ENCODE measurements at places on chromosomes 1 and 21. TPM values are rescaled to one million over a fixed set of nuclear protein-coding genes. Genes with fewer than 3 reads are reported as not detected.
A peak's percentile ranks its signal among the peaks of the same experiment; 100 is the strongest.

DNA sequence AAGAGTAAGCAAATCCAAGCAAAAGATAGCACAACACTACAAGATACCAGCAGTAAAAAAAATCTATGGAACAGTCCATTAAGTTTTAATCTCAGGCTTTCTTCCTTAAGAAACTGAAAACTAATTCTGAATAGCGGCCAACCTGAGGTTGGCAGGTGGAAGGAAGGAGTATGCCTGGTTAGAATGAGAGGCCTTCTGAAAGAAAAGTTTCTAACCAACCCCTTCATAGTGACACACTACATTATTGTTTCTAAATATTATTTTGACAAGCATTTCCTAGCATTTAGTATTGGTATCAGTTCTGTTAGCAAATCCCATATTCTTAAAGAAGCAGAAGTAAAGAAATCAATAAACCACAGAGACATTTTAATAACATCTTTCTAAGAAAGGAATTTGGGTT is 205.7 kb upstream of the PTBP2 start:
- DNase-seq, result no peak

DNA sequence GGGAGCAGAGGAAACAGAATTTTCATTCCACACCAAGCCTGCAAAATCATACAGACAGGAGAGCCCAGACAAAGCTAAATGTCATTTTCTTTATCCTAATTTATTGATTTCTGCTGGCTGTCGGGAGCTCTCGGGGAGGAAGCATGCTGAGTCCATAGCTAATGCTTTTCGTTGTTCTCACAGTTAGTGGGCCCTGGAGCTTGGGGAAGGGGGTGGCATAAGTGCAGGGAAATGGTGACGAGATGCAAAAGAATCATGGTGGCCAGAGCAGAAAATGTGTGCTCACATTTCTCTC is 202.4 kb downstream of the TOMM20 start:
- no peak for DNase-seq

- DNase-seq, result no peak
Observed at GRCh38 chr1:7250176-7250575, 464.9 kb downstream of the CAMTA1 start.

Gene NCMAP
- total RNA-seq, result 0.98 TPM

- no peak for DNase-seq
Observed at GRCh38 chr1:179129702-179130473, 48.0 kb downstream of the TOR3A start.

DNA sequence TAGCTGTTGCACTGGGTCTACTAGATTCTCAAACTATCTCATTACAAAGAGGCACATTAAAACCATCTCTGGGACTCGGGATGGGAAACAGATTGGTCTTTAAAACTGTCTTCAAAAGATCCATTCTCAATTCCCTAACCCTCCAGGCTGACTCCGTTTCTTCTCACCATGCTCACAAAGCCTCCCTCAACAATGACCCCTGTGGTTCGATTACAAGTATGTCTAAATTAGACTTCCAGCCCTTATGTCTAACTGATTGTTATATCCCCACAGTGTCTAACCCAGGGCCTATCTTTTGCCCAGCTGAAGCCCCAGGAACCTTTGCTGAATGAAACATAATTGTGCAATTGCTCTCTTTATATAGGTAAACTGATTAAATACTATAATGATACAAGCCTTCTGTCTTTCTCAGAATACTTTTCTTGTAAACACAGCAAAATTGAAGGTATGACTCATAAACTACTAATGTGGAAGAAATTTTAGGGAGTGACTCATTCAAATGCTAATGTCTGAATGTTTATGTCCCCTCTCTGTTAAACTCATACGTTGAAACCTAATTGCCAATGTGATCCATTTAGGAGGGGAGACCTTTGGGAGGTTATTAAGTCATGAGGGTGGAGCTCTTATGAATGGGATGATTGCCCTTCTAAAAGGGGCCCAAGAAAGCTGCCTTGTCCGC is 65.6 kb upstream of the DAB1 start:
- no peak for DNase-seq

GRCh38 chr1:234345237-234345636 is 28.0 kb upstream of the COA6 start:
- no peak for DNase-seq

- DNase-seq, result no peak
Observed at GRCh38 chr1:199399996-199400724, 627.4 kb upstream of the NR5A2 start.

Gene LRRC8B
- 11.5 TPM for total RNA-seq

GRCh38 chr21:42343556-42343955 is 7.2 kb downstream of the TFF2 start:
- no peak for DNase-seq

Gene PGLYRP4
- total RNA-seq, result not detected

Gene C1orf167
- total RNA-seq, result not detected

DNA sequence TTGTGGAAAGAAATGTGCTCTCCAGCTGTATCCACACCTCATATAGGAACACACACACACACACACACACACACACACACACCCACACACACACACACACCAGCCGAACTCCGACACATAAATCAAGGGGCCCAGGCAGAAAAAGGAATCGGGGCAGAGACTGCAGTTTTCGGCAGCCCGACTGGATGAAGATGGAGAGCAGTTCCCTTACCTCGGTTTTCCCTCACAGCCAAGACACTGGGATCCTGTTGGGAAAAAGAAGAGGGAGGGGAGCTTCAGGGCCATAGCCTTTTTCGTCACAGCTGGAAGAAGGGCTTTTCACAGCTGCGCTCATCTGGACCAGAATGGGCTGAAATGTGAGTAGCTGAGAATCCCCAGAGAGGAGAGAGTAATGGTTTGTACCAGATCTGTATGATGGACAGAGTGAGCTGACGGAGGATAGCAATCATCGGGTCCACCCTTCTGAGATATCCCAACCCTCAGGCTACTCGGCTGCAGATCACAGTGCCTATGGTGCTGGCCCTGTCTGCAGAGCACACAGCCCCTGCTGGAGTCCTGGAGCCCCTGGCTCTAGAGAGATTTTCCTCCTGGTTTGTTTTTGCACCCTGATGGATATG is 37.7 kb downstream of the PIK3C2B start:
- no peak for DNase-seq

- DNase-seq, result no peak
Observed at GRCh38 chr1:111174070-111174469, 26.4 kb downstream of the DENND2D start.

- DNase-seq, result no peak
Observed at GRCh38 chr1:164058198-164058597, 500.8 kb upstream of the PBX1 start.

Gene GPR37L1
- total RNA-seq, result not detected

GRCh38 chr1:215267495-215267894 is 185.0 kb downstream of the KCNK2 start:
- DNase-seq, result no peak

Gene CAMK1G
- total RNA-seq, result 0.16 TPM

DNA sequence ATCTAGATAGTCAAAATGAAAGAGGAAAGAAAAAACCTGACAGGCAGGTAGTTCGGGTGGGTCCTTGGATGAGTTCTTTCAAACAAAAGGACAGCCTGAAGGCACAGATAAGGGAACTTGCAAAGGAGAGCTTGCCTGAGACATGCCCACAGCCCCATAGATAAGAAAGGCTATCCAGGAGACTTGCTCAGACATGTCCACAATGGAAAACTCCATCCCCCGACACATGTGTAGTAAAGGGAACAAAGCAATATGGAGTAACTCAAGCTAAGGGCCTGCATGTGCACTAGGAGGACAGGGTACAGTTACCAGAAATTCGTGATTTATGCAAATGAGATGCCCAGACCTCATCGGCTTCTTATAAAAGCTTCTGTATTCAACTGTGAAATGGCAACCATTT is 281.5 kb downstream of the NEGR1 start:
- no peak for DNase-seq

GRCh38 chr1:240998441-240999015 is 358.5 kb downstream of the RGS7 start:
- DNase-seq, result no peak

- DNase-seq, result no peak
Observed at GRCh38 chr1:92478393-92478792, 8.3 kb downstream of the GFI1 start.

DNA sequence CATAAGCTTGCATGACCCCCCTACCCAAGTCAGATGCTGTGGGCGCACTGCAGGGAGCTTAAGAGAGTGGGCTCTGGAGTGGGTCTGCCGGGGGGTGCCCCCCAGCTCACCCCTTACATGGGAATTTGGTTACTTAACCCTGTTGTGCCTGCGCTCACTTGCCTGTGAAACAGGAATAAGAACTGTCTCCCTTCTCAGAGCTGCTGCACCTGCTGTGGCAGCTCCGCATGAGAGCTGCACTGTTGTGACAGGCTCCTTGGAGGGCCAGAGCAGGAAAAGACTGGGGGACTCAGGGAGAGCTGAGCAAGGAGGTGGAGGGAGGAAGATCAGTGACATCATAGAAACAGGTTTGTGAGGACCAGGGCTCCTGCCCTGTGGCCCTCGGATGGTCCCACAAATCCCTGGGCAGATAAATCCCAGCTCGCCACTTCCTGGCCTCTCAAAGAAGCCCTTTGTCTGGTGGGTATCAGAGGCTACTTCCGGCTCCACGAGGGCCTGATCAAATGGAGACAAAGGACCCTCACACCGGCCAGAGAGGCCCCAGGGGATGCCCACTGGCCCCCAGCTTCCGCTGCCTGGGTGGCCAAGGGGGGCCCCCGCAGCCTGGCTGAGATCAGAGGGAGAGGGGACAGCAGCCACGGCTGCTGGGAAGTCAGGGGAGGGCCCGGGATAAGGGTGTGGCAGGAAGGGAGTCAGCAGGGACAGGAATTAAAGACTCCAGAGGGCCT is 28.9 kb upstream of the LAPTM5 start:
- DNase-seq, result no peak

Gene AMY2A
- not detected for total RNA-seq

GRCh38 chr1:248751635-248752034 is 3.9 kb downstream of the LYPD8 start:
- DNase-seq, result no peak

Gene KRTAP7-1
- total RNA-seq, result not detected

- no peak for DNase-seq
Observed at GRCh38 chr1:109197158-109198042, 16.3 kb upstream of the SARS1 start.

- no peak for DNase-seq
Observed at GRCh38 chr1:89779151-89779940, 41.5 kb upstream of the LRRC8D start.

Gene IFFO2
- 34.4 TPM for total RNA-seq

DNA sequence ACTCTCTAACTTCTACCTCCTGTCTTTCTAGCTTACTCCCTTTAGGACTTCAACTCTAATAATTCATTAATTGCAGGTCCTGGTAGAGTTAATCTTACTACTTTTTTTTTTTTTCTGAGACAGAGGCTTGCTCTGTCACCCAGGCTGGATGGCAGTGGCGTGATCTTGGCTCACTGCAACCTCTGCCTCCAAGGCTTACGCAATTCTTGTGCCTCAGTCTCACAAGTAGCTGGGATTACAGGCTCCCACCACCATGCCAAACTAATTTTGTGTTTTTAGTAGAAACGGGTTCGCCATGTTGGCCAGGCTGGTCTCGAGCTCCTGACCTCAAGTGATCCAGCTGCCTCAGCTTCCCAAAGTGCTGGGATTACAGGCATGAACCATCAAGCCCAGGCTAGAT is 15.7 kb downstream of the BTBD8 start:
- DNase-seq, result no peak

Gene ADCY10
- total RNA-seq, result 0.16 TPM

DNA sequence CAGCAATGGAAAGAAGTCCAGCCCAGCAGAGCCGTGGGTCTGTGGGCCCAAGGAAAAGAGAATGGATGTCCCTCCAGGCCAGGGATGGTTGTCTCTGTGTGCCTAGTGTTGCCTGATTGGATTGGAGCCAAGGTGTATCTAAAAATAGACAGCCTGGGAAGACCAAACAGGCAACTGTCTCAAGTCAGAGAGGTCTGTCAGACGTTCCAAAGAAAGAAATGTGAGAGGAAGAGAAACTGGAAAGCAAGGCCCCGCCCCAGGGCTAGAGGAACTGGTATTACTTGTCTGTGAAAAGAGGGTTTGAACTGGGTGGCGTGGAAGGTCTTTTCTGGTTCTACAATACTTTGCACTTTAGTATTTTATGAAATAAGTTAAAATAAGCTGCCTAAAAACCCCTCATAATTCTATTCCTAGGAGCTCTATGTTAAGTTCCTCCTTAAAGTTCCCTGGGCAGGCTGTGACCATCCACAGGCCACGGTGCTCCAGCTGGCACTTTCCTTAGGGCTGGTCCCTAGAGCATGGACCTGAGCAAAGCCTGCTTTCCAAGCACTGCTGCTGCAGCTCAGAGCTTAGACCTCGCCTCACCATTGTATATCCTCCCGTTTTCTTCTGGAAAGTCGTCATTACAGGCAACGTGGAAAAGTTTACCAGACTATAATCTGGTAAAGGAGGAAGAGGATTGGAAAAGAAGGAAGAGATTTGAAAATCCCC is 151.6 kb downstream of the DISC1 start:
- peak; percentile 79 for DNase-seq

DNA sequence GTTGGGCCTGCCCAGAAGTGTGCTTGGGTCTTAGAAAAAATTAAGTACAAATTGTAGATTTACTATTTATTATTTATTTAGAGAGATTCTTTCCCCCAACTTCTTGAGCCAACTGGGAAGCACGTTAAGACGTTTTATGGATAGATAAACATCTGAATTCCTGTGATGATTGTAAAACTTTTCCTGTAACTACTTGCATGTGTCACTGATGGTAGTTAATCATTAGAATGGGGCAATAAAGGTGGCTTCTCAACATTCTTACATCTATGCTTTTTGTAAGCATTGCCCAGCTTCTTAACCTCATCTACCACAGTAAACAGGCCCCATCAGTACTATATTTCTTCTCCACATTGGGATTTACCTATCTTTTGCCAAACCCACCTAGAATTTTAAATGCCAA is 559.8 kb downstream of the LMO4 start:
- no peak for DNase-seq

- DNase-seq, result no peak
Observed at GRCh38 chr1:41925712-41926111, 7.0 kb upstream of the HIVEP3 start.

Gene ZNF683
- total RNA-seq, result 0.48 TPM

DNA sequence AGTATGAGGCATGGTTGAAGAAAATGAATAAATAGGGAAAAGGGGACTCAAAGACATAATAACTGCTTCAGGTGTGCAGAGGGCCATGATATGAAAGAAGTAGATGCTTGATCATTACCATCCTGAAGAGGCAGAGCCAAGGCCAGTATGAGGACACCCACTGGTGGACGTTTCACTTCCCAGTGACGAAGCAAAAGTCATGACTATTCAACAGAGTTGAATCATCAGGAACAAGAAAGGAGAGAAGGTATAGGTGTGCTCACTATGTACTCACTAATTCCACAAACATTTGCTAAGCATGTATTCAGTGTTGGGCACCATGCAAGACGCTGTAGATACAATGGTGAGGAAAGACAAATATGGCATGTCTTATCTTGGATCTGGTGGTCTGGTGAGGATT is 319.2 kb upstream of the RUNX1 start:
- no peak for DNase-seq

Gene TXLNA
- total RNA-seq, result 51.8 TPM

Gene PRRX1
- total RNA-seq, result 73.1 TPM

DNA sequence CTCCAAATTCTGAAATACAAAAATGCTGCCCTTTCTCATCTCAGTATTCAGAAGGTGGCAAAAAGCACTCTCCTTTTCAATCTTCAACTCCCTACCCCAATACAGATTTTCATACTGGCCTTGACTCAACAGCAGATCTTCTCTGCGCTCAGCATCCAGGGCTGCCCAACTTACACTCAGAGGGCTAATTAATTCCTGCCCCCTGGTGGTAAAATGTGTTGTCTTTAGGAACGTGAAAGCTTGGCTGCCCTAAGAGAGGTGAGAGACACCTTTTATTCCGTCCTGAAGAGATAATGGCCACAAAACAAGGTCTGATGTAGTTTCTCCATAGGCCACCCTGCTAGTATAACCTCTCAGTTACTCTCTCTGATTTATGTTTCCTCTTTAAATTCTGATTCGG is 25.0 kb downstream of the KRTAP24-1 start:
- no peak for DNase-seq

Measured in breast epithelium (tissue), 4 donors.